ENCODE measurements at places on chromosomes 5 and 9.

DNA sequence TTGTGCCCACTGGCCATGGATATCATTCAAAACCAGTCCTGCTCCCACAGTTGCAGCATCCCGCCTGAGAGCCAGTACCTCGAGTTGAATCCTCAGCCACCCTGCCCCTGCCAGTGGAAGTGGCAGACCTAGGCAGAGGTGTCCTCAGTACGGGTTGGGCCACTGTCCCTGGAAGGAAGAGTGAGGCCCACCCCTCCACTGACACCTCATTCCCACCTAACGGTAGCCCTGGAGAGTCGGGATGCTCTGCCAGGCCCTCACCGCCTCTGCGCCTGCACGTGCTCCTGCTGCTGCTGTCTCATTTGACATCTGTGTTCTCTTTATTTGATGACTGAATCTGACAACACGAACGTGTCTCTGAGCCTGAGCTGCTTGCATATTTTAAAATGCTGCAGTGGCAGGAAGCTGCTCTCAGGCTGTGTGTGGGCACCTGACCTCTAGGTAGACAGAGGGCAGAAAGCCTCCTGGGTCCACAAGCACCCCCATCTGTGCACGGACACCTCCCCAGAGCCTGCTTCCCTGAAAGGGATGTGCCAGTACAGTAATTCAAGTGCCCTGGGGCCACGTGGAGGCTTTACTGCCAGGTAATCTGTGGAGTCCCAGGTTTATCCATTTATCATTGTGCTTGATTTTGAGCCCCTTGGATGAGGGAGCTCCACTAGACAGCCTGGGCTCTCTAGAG lies 194.7 kb downstream of the CACNA1B start:
- H3K4me1 ChIP-seq: no peaks in the 10 kb centered on the region
- no peak overlapping the region for H3K27ac ChIP-seq
- H3K27me3 ChIP-seq: peaks cover 2% of the 10 kb centered on the region
- H3K4me3 ChIP-seq: no peak overlapping the region
- DNase-seq: no peak
- H3K36me3 ChIP-seq: no peaks in the 10 kb centered on the region

- H3K27ac ChIP-seq: no peak overlapping the region
- no peaks in the 10 kb centered on the region for H3K4me1 ChIP-seq
- H3K27me3 ChIP-seq: no peaks in the 10 kb centered on the region
- no peak overlapping the region for H3K4me3 ChIP-seq
- no peaks in the 10 kb centered on the region for H3K36me3 ChIP-seq
These were observed 83.0 kb upstream of the FCN1 start for GRCh38 chr9:135000647-135001245.

DNA sequence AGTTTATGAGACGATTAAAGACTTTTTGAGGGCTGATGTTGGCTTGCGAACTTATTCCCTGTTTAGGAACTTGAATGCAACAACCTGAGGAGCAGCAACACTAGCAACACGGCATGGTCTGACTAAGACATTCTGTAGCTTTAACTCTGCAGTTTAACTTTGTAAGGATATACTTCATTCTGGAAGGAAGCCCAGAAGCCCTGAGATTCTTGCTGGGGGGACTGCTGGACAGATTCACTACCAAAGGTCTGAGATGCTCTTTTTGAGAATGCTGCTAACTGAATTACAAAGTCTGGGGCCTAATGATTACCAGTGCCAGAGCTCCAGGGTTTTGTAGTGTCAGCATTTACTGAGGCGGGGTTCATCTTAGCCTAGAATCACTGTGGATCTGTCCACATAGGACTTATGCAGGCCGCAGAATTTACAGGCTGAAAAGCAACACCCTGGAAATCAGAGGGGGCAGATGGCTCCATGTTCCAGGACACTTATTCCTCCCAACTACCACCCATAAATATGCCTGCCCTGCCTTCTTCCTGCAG lies 537.1 kb upstream of the CDH18 start:
- no peaks in the 10 kb centered on the region for H3K27me3 ChIP-seq
- H3K4me1 ChIP-seq: no peaks in the 10 kb centered on the region
- H3K27ac ChIP-seq: no peak overlapping the region
- no peak overlapping the region for H3K4me3 ChIP-seq
- no peak for DNase-seq
- H3K36me3 ChIP-seq: no peaks in the 10 kb centered on the region

- H3K36me3 ChIP-seq: no peaks in the 10 kb centered on the region
- DNase-seq: peak; percentile 88
- no peaks in the 10 kb centered on the region for H3K4me1 ChIP-seq
- peak overlapping the region; percentile 0 for H3K27ac ChIP-seq
- H3K27me3 ChIP-seq: no peaks in the 10 kb centered on the region
These were observed 10.6 kb upstream of the MARCHF3 start for GRCh38 chr5:127040796-127041520.

- no peak overlapping the region for H3K4me3 ChIP-seq
- no peaks in the 10 kb centered on the region for H3K4me1 ChIP-seq
- no peak overlapping the region for H3K27ac ChIP-seq
- H3K27me3 ChIP-seq: no peaks in the 10 kb centered on the region
- H3K36me3 ChIP-seq: no peaks in the 10 kb centered on the region
These were observed 139.4 kb downstream of the EFNA5 start for GRCh38 chr5:107531308-107531707.

DNA sequence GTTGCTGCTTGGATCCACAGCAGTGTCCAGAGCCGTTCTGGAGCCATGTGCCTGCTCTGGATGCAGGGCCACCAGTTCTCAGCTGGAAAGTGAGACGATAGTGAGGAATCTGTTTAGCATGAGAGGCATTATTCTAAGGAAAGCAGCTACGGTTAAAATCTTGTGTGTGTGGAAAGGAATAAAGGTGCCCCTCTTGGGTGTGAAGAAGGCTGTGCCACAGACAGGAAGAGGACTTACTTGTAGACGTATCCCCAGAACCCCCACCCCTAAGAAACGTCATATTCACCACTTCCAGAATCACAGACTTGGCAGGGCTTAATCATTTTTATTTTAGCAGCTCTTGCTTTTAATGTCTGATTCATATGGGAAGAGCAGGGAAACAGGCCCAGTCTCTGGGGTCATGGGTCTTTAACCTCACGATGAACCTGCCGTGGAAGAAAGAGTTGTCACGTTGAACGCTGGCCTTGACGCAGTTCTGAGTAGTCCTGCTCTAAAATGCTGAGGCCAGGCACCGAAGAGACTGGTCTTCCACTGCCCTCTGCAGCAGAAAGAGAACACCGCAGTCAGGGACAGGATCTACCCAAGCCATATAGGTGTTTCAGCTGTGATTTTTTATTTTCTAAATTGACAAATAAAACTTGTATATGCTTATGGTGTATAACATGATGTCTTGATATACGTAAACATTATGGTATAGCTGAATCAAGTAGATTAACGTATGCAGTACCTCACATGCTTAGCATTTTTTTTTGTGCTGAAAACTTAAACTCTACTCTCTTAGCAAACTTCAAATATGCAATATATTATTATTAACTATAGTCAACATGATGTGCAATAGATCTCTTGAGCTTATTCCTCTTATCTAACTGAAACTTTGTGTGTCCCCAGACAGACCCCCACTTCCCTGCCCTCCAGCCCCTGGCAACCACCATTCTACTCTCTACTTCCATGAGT lies 38.8 kb downstream of the CARTPT start:
- no peaks in the 10 kb centered on the region for H3K36me3 ChIP-seq
- no peaks in the 10 kb centered on the region for H3K27me3 ChIP-seq
- H3K27ac ChIP-seq: no peak overlapping the region
- peak; percentile 82 for DNase-seq
- no peak overlapping the region for H3K4me3 ChIP-seq

- H3K4me1 ChIP-seq: no peaks in the 10 kb centered on the region
- no peak overlapping the region for H3K4me3 ChIP-seq
- no peak for DNase-seq
- H3K36me3 ChIP-seq: no peaks in the 10 kb centered on the region
These were observed 67.4 kb upstream of the DMRTA1 start for GRCh38 chr9:22379272-22379671.

DNA sequence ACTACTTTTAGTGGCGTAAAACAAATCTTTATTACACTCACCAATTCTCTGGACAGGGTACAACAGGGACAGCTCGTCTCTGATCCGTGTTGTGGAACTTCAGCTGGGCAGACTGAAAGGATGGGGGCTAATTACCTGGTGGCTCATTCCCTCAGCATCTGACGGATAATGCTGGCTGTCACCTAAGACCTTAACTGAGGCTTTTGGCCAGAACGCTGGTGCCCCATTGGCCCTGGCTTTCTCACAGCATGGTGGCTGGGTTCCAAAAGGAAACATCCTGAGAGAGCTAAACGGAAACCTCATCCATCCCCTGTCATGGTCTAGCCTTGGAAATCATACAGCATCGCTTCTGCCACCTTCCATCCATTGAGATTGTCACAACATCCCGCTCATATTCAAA lies 62.9 kb downstream of the RAI14 start:
- no peaks in the 10 kb centered on the region for H3K36me3 ChIP-seq
- no peaks in the 10 kb centered on the region for H3K27me3 ChIP-seq
- peaks cover 8% of the 10 kb centered on the region for H3K4me1 ChIP-seq
- DNase-seq: no peak
- no peak overlapping the region for H3K27ac ChIP-seq

DNA sequence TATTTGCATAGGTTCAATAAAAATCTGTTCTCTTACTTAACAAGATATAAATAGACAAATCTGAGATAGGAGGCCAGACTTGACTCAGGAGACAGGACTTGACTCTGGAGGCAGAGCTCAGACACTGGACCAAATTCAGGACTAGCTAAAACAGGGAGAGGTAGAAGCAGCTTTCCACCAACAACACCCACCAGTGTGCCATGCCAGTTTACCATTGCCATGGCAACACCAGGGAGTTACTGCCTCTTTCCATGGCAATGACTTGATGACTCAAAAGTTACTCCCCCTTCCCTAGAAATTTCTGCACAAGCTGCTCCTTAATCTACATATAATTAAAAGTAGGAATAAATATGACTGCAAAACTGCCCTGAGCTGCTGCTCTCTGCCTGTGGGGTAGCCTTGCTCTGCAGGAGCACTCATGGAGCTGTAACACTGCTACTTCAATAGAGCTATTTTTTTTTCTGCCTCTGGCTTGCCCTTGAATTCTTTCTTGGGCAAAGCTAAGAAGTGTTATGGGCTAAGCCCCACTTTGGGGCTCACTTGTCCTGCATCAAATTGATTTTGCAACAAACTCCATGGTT lies 473.0 kb downstream of the PLK2 start:
- H3K27me3 ChIP-seq: no peaks in the 10 kb centered on the region
- DNase-seq: no peak
- no peak overlapping the region for H3K27ac ChIP-seq
- H3K4me3 ChIP-seq: no peak overlapping the region
- no peaks in the 10 kb centered on the region for H3K4me1 ChIP-seq

- H3K27me3 ChIP-seq: no peaks in the 10 kb centered on the region
- no peak overlapping the region for H3K27ac ChIP-seq
- H3K4me3 ChIP-seq: no peak overlapping the region
- H3K4me1 ChIP-seq: no peaks in the 10 kb centered on the region
These were observed 407.1 kb upstream of the DMAC1 start for GRCh38 chr9:8206720-8207119.

GRCh38 chr9:112971415-112971814 lies 40.6 kb downstream of the ZNF883 start:
- DNase-seq: peak; percentile 15
- H3K27me3 ChIP-seq: peaks cover 3% of the 10 kb centered on the region
- no peak overlapping the region for H3K27ac ChIP-seq
- H3K4me1 ChIP-seq: no peaks in the 10 kb centered on the region
- H3K4me3 ChIP-seq: no peak overlapping the region

DNA sequence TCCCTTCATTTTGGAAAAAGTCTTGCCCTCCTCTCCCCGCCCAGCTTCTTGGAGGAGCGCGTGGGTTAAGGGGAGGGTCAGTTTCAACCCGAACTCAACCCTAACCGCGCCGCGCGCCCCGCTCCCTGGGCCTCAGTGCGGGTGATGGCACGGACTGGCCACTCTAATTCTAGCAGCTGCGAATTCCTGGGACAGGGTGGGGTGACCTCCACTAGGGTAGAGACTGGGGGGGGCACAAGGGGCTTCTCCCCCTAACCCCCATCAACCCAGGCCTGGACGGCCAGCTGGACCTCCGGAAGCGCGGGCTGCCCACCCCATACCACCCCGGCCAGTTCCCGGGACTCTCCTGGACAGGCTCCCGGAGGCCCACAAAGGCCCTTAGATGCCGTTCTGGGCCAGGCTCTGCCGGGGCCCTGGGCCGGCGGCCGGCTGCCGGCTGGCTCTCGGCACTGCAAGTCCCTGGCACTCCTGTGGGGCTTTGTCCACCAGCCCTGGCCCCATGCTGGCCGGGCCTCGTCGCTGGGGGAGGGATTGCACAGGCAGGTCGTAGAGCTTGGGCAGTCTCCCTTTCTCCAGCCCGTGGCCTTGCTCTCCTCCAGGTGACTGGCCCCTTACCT lies 7.2 kb upstream of the PSD2 start:
- H3K36me3 ChIP-seq: no peaks in the 10 kb centered on the region
- H3K27me3 ChIP-seq: peaks cover 45% of the 10 kb centered on the region
- H3K27ac ChIP-seq: no peak overlapping the region
- no peak for DNase-seq
- H3K4me3 ChIP-seq: no peak overlapping the region
- peaks cover 3% of the 10 kb centered on the region for H3K4me1 ChIP-seq

DNA sequence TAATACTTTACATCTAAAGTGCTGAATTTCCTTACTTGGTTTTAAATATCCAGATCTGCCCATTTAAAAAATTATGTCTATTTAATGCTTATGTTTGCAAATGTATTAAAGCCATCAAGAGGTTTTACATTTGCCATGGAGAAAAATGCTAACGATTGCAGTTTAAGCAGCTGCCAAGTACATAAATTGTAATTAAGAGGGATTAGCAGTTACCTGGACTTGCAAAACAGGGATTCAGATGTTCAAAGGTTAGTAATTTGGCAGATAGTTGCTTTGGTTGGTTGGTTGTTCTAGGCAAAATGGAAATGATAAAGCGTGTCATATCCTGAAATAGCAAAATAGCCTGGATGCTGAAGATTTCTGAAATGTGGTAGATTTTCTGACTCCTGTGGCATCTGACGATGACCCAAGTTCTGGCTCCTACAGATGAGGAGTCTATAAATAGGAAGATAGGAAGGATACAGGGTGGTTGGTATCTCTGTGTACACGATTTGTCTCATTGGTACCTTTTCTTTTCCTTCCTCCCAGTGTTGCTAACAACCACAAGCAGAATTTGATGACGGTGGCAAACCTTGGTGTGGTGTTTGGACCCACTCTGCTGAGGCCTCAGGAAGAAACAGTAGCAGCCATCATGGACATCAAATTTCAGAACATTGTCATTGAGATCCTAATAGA lies 282.9 kb downstream of the NR3C1 start:
- H3K4me3 ChIP-seq: no peak overlapping the region
- peak; percentile 61 for DNase-seq
- H3K4me1 ChIP-seq: no peaks in the 10 kb centered on the region
- no peak overlapping the region for H3K27ac ChIP-seq

GRCh38 chr9:120713257-120714087 lies 798 bp downstream of the MEGF9 start:
- peak overlapping the region; percentile 91 for H3K4me3 ChIP-seq
- H3K36me3 ChIP-seq: no peaks in the 10 kb centered on the region
- H3K27ac ChIP-seq: peak overlapping the region; percentile 58
- H3K27me3 ChIP-seq: peaks cover 7% of the 10 kb centered on the region

All from small intestine (tissue), 16 donors.